ENCODE measurements at places on chromosomes 7 and 10. TPM values are rescaled to one million over a fixed set of nuclear protein-coding genes. Genes with fewer than 3 reads are reported as not detected.

DNA sequence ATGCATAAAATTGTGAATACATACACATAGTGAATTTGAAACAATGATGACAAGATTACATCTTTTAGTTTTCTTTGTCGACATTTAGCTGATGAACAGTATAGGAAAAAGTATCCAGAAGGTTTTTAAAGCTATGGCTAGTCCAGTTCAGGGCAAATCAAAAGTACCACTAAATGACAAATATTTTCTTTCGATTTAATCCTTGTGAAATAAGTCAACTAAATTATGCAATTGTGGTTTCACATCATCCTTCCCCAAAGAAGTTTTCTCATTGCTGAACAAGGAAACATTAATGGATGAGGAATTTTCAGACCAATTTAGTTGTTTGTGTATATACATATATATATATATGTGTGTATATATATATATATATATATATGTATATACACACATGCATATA lies 774.0 kb downstream of the DNAJB9 start:
- no peak for DNase-seq

- no peak for DNase-seq
Observed at GRCh38 chr10:34880817-34881216, 65.7 kb upstream of the PARD3 start.

DNA sequence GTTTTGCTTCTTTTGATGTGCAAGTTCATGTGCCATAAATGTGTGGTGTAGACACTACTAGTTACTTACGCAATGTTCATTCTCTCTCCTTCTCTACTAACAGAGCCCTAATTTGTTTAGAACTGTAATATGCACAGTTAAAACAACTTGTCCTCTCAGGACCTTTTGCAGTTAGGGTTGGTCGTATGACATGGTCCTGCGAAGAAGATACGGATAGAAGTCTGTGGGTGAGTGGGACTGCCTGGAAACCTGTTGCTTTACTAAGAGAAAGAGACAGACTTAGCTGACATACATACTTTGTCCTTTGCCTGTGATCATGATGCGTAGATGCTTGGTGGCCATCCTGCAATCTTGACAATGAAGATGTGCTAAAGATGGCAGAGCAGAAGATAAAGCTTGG lies 51.1 kb downstream of the PRPF18 start:
- DNase-seq = no peak

The CYP3A4 gene
- total RNA-seq = 0.15 TPM

The ITGA8 gene
- total RNA-seq = 0.18 TPM

Measured in Panc1 (cell line).